ENCODE measurements at places on chromosomes 6 and 20.
A peak's percentile ranks its signal among the peaks of the same experiment; 100 is the strongest.

- no peak for DNase-seq
Measured at GRCh38 chr6:88815491-88815890, 147.9 kb downstream of the RNGTT start.

- DNase-seq = no peak
Measured at GRCh38 chr6:111013144-111013915, 31.5 kb downstream of the RPF2 start.

- DNase-seq = no peak
Measured at GRCh38 chr6:66992660-66993059, 1285.6 kb upstream of the EYS start.

DNA sequence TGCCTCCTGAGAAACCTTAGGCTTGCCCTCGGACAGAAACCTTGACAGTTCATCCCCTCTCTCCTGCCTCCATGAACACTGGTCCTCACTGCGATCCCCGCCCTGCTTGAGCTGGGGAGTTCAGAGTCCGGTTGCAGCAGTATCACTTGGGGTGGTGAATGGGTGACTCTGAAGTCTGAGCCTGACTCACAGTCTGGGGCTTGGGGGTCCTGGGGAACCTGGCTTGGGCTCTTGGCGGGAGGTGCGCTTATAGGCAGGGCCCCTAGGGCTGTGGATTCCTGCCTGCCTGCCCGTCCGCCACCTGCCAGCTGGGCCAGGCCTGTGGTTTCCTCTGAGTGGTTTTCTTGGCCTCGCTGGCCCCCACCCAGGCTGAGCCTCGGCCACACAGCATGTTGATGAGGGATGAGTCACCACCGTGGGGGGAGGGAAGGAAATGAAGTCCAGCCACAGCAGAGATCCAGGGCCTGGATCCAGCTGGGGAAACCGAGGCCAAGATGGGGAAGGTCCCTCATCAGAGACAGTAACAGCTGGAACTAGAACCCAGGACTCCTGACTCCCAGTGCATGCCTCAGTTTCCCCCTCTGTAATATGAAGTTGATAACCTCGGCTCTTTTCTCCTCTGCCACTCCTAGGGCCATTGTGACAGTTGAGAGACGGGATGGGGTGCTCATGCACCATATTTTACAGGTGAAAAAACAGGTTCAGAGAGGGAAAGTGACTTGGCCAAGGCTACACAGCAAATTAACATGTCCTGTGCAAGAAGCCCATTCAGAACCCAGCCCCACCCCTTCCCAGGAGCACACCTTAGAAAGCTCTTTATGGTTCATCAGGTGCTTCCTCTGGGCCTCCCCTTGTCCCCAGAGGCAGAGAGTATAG, 9.2 kb downstream of the FOXS1 start:
- DNase-seq = peak; percentile 87

DNA sequence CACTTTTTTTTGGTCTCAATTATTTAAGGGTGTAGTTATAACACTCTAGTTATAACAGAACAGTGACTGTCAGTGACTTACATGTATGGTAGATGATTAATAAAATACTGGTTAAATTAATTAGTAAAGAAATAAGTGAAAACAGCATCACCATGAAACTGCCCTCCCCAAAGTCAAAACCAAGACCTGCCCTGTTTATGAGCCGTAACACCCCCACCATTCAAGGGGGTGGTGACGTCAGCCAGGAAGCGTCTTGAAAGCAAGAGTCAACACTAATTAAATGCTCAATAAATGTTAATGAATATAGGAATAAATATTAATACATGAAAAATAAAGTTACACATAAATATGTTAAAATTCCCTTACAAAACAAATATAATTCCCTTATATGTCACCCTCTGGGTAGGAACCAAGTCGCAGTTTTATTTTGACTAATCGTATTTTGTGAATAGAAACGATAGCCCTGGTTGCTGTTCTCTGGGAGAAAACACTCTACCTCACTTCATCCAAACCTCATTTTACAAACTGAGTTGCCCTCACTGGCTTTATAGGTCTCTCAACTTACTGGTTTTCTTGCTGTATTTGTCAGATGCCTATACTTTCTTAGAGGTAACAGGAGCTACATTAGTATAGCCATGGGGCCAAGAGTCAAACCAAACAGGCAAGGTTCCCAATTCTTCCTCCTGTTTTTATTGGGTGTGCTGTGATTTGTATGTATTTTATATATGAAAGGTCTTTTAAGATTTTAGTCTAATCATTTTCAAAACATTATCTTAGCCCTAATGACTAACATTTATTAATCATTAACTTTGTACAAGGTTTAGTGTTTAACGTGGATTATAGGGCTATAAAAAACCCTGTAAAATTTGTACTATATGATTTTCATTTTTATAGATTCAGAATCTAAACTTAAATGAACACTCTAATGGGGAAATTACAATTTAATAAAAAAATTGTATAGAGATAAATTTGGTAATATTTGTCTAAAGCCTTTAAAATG, 227.9 kb upstream of the IRAK1BP1 start:
- DNase-seq = no peak

GRCh38 chr6:13741365-13741764, 29.7 kb upstream of the RANBP9 start:
- no peak for DNase-seq

- DNase-seq = no peak
Measured at GRCh38 chr6:46888031-46888430, 33.7 kb downstream of the ADGRF5 start.

GRCh38 chr6:38572186-38572813, 67.4 kb downstream of the BTBD9 start:
- no peak for DNase-seq

GRCh38 chr6:106025655-106026054, 60.5 kb upstream of the PRDM1 start:
- DNase-seq = no peak

DNA sequence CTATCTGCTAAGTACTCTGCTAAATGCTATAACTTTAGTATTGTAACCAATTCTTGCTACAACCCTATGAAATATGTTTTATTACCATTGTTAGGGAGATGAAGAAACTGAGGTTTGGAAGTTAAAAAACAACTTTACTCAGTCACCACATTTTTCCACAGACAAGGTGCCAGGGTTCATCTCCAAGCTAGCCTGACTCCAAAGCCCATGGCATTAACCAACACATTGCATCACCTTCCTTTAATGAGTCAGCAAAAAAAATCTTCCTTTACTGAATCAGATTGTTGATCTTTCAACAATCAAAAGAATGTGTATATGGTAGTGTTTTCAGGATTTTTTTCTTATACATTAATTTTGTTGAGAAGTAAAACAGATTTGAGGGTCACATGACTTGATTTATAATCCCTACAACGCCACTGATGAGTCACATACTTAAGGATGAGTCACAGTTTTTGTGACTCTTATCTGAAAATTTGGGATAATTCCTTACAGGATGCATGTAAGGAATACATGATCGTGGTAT, 41.5 kb downstream of the MAN1A1 start:
- DNase-seq = no peak

GRCh38 chr20:37385176-37385575, 39.2 kb downstream of the SRC start:
- DNase-seq = no peak

DNA sequence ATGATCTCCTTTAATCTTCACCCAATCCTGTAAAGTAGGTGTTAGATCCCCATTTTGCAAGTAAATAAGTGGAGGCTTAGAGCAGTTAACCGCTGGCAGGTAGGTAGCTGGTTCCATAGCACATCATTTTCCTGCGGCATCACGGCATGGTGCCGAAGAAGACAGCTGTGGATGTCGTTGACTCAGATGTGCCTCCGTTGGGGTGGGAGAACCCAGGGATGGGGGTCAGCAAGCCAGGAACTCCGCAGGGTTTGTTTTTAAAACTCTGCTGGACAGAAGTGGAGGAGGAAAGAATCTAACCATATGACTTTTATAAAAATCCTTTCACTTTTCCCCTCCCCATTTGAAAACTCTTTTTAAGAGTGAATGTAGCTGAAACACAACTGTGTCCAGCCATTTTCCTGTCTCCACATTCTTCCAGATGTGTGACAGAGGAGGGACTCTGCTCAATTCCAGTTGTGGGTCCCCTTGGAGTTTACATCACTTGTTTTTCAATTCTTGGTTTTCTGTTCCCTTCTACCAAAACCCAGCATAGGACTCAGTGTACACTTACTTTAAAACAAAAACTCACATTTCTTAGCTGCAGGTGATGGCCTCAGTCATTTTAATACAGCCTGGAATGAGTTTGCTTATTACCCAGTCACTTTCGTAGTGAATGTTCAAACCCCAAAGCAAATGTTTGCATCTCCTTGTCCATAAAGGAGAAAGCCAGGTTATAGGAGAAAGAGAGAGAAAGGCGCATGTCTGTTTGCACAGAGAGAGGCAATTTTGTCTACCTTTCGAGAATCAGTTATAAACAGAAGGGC, 27.6 kb upstream of the PI16 start:
- no peak for DNase-seq

DNA sequence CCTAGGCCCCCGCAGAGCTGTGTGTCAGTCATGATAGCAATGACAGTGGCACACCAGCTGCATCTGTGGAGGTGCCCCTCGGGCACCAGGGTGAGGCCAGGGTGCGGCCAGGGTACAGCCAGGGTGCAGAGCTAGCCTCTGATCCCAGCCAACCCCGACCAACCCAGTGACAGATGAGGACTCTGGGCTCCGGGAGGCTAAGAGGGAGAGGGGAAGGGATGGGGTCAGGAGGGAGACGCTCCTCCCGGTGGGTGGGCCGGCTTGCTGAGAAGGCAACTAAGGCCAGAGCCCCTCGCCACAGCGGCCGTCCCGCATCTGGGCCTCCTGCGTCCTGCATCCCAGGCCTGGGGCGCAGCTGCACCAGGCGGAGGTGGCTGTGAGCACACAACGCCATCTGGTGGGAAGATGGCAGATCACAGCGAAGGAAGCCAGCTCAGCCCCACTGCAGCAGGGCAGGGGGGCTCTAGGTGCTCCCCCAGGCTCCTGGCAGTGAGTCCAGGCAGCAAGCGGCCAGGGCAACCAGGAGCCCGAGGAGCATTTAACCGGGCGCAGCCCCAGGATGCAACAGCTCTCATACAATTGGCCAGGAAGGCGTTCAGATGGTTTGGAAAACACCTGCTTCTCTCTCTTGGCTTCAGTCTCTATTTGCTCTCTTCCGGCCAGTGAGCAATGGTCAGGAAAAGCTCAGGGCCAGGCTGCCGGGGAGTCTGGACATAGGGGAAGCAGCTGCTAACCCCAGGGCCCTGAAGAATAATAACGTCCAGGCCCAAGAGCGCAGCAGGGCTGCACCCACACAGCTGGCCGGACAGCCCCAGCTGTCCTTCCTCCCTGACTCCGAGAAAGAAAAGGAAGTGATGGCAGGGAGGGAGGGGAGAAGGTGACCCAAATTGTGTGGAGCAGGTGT, 169.4 kb downstream of the TAF4 start:
- DNase-seq = no peak

DNA sequence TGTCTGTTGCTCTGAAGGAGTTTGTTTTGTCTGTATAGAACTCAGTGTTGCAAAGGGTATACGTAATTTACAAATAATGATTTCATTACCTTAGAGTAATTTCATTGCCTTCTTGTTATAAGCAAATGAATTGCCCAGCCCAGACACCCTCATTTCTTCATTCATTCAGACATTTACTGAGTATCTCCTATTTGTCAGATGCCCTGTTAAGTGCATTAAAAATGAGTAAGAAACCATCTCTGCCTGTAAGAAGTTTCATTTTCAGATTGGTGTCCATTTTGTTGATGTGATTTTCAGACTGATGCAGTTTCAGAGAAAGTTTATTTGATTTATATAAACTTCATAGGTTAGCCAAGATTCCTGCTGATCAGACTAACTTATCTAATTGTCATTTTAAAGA, 429.3 kb downstream of the PHF3 start:
- no peak for DNase-seq

DNA sequence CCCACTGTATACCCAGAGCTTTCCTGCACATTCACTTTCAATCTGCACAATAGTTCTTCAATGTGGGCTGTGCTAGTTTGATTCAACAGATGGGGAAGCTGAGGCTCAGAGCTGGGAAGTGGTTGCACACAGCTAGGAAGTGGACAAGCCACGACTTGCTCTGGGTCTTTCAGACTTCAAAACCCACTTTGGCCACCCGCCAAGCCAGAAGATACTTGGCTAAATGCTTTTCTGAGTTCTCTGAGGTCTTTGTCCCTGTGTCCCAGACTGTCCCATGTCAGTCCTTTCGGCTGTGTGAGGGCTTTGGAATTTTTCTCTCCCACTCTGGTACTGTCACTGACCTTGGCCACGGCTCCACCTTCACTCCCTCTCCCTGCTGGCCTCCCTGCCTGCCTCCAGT, 10.6 kb downstream of the PDYN start:
- no peak for DNase-seq

DNA sequence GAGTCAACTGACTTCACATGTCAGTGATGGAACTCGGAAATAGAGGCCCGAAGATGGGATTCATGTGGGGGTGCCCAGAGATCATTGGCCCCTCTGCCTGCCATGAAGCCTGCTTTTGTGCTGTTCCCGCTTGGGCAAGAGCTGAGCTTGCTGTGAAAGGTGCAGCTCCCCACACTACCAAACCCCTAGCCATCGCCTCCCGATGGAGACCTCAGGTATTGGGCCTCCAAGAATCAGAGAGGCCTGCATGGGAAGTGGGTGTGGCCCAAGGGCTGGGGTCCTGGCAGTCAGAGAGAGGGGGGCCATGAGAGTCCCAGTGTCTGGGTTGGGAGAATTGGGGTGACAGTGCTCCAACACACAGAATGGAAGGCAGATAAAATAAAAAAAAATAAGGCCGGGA, 160.9 kb downstream of the SOD2 start:
- no peak for DNase-seq

Measured in thoracic aorta (tissue), 2 donors.